Jurkat, Clone E6-1 (cell line): ENCODE measurements at places on chromosomes 1 and 21.

DNA sequence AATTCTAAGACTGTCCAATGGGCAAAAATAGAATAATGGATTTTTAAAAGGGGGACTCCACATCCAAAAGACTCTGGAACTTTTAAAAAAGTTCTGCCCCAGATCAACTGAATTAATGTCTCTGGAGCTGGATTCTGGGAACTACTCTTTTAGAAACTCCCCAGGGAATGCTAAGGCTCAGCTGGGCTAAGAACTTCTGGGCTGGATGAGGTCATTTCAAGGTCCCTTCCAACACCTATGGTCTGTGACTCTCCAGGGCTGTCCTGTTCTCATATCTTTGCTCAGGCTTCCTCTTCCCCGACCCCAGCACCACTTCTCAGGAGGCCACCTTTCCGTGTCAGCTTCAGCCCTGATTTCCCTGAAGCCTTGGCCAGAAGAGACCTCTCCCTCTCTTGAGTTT is 13.5 kb upstream of the PLA2G2C start:
- DNase-seq = no peak

- DNase-seq = no peak
These were observed 27.6 kb downstream of the COQ8A start for GRCh38 chr1:226967665-226968064.

DNA sequence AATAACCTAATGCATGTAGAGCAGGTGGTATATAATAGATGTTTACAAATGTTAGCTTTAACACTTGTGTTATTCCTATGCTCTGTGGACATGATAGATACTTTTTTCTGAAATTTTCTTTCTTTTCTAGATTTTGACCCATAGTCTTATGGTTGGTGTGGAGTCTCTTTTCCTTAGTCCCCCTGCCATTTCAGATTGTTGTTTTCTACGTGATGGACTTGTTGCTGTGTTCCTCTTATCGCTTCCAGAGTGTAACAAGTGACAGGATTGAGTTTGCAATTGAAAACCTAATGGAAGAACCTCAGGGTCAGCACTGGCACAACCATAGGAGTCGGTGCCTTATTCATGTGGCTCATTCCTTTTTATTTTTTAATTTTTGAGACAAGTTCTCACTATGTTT is 136.4 kb downstream of the HHAT start:
- no peak for DNase-seq

- DNase-seq = peak; percentile 60
These were observed 84.1 kb upstream of the VANGL1 start for GRCh38 chr1:115557715-115558114.

- DNase-seq = no peak
These were observed 32.2 kb upstream of the PALMD start for GRCh38 chr1:99613716-99614115.

- DNase-seq = no peak
These were observed 24.7 kb downstream of the LYST start for GRCh38 chr1:235841938-235842545.
